Gastroesophageal sphincter (tissue), 4 donors: ENCODE measurements at places on chromosomes 5 and 9.

GRCh38 chr5:62708481-62709325 is 130.1 kb downstream of the LRRC70 start:
- ATAC-seq: no peak

DNA sequence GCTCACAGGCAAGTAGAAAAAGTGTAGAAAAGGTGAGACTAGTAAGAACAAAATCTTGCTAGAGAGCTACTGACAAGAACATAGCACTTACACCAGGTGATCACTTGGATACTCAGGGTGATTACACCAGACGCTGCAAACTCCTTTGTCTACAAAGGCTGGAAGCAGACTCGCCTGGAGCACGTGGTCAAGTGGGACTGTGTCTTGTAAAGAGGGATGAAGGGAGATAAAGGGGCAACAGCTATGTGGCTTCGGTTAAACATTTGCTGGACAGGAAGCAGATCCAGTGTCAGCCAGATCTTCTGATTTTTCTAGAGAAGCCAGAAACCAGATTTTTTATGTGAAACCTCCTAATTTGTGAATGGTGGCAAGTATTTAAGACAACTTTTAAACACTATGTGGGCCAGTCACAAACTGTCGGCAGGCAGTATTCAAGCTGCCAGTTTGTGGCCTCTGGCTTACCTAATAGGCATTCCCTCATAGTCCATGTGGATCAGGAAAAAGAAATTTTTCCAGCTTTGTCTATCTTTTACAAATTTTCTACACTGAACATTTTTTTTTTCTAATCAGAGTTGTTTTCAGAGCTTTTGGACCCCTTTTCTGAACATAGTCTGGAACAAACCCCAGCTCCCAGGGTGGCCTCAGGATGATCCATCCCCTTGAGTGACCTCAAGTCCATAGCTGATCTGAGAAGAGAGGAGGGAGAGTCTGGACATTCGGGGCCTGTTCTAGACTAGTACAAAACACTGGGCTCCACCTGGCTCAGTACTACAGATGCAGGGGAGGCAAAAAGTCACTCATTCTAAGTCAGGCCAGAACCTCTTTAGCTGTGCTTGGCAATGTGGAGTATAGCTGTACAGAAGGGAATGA is 262.9 kb downstream of the ARRDC3 start:
- ATAC-seq: peak; percentile 80

- ATAC-seq: no peak
Observed at GRCh38 chr9:112422417-112423148, 42.7 kb downstream of the HSDL2 start.

DNA sequence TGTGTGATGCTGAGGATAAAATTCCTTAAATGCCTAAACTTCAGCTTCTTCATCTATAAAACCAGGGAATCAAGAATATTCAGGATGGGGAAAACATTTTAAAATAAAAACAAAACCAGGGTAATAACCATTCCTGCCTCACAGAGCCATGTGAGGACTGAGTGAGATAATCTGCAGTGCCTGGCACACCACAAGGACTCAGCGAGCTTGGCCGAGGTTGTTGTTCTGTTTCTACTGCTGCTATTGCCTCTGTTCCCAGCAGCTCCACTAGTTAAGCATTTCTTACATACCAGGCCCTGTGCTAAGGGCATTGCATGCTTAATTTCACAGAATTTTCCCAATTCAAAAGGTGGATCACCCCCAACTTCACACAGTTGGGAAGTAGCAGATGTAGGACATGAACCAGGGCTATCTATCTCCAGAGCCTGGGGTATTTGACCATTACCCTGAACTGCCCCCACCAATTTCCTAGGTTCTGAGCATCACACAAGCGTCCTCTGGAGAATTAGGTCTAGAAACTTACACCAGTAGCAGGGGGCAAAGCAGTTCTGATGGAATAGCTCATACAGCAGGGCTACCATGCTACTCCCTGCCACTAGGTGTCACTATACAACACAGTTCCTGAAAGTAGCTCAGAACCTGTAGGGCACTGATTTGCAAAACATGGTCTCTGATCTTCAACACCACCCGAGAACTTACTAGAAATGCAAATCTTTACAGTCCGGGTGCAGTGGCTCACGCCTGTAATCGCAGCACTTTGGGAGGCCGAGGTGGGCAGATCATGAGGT is 74.3 kb downstream of the LRSAM1 start:
- ATAC-seq: no peak

GRCh38 chr5:131532031-131532640 is 102.9 kb downstream of the RAPGEF6 start:
- no peak for ATAC-seq

DNA sequence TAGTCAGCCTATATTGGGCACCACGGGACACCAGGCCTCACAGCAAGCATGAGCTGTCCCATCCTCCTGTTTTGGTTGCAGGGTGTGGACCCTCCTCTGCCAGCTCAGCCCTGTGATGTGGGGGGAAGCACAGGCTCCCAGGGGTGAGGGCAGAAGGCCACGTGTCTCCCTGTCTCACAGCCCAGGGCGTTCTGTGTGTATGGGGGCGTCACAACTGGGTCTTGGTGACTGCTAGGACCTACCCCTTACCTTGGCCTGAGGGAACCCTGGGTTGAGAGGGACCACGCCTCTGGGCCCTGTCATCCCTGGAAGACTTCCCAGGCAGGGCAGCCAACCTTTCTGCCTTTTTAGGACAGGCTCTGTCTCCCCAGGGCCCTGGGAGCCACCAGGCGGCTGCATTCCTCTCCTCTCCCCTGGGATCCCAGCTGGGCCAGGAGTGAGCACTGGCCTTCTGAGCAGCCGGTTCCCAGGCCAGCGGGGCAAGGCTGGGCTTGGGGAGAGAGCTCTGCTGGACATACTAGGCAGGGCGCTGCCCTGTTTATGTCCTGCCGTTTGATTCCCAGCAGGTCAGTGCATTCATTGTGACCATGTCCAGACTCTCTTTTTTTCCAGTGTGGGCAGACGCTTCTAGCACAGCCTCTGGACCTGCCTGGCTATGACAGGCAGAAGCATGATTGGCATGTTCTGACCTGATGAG is 97.4 kb downstream of the DAB2IP start:
- ATAC-seq: peak; percentile 39

DNA sequence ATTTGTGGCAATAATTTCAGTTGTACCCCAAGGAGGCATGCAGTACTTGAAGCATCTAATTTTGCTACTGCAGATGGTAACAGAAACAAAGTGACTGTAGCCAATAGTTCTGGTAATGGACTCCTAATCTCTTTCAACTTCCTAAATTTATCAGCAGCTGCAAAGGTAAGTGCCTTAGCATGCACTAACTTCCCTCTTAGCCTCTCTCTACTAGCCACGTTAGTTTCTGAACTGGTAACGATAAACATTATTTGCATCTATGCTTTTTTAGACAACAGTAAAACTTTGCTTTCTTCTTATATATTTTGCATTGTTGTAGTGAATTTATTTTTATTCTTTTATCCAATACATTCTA is 6.2 kb upstream of the CKS2 start:
- ATAC-seq: no peak

DNA sequence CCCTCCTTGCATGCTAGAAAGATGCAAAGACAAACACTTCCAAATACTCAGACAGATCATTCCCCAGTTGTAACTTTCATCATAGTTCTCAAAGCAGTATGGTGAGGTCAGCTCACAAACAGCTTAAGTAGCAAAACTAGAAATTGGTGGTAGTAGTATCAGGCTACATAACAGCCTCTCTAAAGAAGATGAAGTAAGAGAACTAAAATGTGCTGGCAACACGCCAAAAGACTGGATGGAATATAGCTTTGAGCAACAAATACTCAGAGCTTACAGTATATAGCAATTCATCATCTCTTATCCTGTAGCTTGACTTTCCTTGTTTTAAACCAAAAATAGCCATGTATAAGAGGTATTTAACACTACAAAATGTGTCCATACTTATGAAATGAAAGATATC is 7.5 kb downstream of the PFDN1 start:
- ATAC-seq: peak; percentile 81

DNA sequence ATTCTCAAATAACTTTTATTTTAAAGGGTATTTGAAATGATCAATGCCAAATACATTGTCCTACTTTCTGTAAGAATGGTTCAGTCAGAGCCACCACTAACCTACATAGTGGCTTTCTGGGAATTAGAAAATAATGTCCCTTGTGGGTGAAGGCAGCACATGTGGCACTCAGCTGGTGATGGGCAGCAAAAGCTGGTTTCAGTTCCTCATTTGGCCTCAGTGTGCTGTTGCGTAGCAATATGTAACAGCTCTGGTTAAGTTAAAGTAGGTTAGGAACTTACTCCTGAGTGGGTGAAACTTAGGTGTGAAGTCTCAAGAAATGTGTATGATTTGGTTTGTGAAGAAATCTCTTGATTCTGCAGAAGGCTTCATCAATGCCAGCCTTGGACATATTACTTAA is 99.6 kb upstream of the SPEF2 start:
- ATAC-seq: no peak

DNA sequence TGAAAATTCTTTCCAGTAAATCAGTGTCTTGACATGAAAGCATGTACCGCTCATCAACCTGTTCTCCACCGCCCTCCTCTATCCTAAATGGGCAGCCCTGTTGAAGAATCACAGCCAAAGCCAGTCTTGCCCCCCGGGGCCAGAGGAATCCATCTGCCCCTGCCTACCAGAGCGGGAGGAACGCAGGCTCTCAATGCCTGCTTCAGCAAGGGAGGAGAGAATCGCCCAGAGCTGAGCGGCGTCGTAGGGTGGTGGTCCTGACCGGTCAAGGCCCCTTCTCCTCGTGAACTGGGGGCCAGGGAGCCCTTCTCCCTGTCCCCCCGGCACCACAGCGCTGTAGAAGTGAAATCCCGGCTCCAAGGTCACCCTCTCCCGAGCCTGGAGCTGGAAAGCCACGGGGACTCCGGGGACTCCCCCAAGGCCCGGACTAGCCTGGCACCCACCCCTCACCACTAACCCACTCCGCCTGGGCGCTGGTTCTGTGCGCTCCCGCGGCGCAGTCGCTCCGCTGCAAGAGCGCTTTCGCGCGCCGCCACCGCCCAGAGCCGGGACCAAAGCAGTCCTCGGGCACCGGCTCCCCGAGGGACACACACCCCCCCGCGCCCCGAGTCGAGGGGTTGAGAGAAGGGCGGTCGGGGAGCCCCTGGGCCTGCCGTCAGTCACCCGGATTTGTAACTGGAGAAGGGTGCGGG is 718 bp upstream of the TMEM215 start:
- ATAC-seq: no peak

DNA sequence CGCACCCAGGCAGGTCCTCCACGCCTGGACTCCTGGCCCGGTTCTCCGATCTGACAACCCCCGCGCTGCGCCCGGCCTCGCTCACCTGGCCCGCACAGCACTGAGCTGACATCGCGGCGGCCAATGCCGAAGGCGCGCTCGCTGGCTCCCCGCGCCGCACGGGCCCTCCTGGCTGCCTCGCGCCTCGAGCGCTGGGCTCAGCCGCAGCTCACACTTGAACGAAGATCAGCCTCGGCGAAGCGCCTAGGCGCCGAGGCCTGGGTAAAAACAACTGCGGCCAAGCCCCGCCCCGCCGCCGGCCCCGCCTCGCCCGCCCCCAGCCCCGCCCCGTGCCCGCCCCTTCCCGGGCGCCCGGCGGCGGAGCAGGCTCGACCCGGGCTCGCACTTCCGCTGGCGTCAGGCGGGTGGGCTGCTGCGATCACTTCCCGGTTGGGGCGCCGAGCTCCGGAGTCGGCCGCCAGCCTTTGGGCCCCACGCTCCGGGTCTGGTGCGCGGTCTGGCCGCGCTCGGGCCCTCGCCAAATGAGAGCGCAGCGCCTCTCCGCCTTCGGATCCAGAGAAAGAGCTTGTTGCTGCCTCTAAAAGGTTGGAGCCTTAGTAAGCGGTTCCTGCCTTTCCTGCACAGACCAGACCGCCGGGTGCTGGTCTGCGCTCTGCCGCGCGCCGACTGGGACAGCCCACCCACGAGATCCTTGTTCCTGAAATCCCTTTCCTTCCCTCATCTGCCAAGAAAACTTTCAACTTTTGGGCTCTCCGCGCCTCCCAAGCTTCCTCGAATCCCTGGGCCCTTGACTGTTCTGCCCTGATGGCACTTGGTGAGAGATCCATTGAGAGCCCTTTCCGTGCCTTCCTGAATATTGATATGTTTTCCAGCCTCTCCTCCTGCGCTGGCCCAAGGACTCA is at the start of gene SERINC5:
TSS of gene SERINC5 (minus strand) at position 238 of the 902 bp plus-strand sequence. CDS start at position 112, 126 bp downstream.
- peak; percentile 91 for ATAC-seq

DNA sequence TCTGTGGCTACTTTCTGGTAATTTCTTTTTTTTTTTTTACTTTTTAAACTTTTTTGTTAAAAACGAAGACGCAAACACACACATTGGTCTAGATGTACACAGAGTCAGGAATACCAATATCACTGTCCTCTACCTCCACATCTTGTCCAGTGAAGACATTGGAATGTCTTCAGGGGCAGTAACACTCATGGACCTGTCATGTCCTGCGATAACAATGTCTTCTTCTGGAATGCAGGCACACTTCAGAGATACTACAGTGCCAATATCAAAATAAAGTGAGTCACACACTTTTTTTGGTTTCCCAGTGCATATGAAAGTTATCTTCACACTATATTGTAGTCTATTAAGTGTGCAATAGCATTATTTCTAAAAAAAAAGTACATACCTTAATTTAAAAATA is 175.9 kb downstream of the ARRDC3 start:
- no peak for ATAC-seq

GRCh38 chr5:157506066-157506590 is 46.1 kb downstream of the NIPAL4 start:
- ATAC-seq: no peak

GRCh38 chr5:52668544-52669185 is 119.1 kb upstream of the ITGA1 start:
- ATAC-seq: no peak

DNA sequence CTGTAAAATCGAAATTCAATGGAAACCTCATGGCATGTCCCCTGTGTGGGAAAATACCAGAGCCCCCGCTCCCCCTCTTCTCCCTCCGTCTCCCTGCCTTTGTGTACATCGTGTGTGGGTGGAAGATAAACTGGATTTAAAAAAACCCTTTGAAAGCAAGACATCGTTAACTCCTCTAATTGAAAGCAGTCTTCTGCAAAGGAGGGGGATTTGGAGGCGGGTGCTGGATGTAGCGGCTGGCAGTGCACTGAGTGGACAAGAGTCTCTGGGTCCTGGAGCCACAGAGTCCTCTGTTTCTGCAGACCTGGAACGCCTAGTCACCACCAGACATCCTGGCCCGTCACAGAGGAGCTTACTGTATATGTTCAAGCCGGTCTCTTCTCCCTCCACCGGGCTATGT is 169.4 kb downstream of the PAPPA start:
- no peak for ATAC-seq

DNA sequence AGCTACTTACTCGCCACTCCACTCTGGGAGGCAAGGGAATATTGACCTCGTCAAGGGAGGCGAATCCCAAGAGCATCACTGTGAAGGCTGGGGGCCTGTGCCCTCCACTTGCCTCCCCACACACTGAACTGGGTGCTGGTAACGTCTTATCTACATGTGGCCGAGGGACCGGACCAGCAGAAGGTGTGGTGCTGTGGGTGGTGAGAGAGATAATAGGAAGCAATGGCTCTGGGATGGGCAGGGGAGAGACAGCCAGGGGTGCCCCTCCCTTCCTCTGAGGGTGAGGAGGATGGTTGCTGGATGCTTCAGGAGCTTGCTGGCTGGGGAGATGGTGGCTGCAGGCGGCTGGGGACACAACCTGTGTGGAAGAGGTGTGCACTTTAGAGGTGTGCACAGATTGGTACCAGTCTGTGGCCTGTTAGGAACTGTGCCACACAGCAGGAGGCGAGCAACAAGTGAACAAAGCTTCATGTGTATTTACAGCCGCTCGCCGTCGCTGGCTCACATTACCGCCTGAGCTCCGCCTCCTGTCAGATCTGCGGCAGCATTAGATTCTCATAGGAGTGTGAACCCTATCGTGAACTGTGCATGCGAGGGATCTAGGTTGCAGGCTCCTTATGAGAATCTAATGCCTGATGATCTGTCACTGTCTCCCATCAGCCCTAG is 100.3 kb downstream of the ENTREP1 start:
- ATAC-seq: no peak

GRCh38 chr9:83722726-83723495 is 15.2 kb upstream of the UBQLN1 start:
- no peak for ATAC-seq
